D721Med (cell line): ENCODE measurements at places on chromosomes 12 and 14.
A peak's percentile ranks its signal among the peaks of the same experiment; 100 is the strongest.

- no peak for DNase-seq
Measured at GRCh38 chr12:112196196-112196875, 71.0 kb downstream of the TRAFD1 start.

- no peak for DNase-seq
Measured at GRCh38 chr14:52000696-52001095, 11.3 kb downstream of the RTRAF start.

GRCh38 chr12:44078273-44078672, 242.4 kb downstream of the TMEM117 start:
- no peak for DNase-seq

DNA sequence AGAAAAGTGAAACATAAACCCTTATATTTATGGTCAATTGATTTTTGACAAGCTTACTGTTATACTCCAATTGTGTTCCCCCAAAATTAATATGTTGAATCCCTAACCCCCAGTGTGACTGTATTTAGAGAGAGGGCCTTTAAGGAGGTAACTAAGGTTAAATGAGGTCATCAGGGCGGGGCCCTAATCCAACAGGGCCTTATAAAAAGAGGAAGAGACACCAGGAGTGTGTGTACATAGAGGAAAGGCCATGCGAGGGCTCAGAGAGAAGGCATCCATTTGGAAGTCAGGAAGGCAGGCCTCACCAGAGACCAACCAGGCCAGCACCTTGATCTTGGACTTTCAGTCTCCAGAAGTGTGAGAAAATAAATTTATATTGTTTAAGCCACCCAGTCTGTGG, 6.5 kb upstream of the VTI1B start:
- DNase-seq = no peak

- DNase-seq = peak; percentile 36
Measured at GRCh38 chr12:3752741-3753486, at the start of gene CRACR2A. Gene CRACR2A (minus strand): TSS chr12:3753109. CDS start chr12:3696999, 56,110 bp downstream.

- DNase-seq = no peak
Measured at GRCh38 chr14:95095996-95096395, 61.3 kb downstream of the DICER1 start.

- DNase-seq = no peak
Measured at GRCh38 chr12:120258323-120258896, 7.1 kb downstream of the PXN start.

GRCh38 chr12:50642761-50643160, 121.1 kb upstream of the ATF1 start:
- no peak for DNase-seq

DNA sequence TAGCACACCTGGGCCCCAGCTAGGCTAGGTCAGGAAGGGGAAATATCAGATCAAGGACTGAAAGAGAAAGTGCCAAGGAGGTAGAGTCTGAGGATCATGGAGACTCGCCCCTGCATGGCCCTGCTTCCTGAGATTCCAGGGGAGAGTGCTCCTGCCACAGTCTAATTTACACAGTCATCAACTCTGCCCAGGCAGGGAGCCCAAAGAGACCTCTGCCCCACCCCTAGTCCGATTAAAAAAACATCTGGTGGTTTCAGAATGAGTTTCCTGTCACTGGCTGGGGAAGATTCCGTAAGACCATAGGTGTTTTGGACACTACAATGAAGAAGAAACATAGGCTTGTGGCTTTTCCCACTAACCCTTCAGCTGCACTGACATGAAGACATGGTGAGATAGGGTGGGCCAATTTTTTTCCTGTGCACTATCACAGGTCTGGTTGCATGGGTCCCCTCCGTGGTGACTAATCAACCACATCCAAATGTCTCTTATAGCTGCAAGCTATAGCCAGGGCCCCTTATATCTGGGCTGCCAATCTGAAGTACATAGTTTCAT, 31.5 kb upstream of the GZMB start:
- DNase-seq = no peak

DNA sequence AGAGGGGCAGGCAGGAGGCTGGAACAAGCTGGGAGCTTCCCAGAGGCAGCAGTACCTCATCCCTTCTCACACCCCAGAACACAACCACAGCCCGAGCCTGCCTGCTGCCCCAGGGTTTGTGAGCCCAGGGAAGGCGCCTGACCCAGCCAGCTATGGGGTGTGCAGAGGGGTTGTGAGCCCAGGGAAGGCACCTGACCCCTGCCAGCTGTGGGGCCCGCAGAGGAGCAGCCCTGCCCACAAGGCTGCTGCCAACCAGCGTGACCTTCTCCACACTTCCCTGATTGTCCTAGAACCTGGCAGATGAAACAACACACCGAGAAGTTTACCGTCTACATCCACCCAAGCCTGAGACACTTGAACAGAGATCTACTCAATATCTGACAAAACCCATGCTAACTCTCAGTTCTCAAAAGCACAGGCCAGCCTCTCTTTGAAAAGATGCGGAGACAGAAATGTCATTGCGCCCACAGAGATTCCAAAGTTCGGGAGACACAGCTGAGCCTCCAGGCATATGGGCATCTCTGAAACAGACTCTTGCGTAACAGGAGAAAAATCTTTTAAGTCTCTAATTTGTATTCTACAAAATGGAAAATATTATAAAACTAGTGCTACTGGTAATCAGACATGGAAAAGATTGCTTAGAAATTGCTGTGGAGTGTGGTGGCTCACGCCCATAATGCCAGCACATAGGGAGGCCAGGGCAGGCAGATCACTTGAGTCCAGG, 47.3 kb downstream of the SFSWAP start:
- DNase-seq = no peak

DNA sequence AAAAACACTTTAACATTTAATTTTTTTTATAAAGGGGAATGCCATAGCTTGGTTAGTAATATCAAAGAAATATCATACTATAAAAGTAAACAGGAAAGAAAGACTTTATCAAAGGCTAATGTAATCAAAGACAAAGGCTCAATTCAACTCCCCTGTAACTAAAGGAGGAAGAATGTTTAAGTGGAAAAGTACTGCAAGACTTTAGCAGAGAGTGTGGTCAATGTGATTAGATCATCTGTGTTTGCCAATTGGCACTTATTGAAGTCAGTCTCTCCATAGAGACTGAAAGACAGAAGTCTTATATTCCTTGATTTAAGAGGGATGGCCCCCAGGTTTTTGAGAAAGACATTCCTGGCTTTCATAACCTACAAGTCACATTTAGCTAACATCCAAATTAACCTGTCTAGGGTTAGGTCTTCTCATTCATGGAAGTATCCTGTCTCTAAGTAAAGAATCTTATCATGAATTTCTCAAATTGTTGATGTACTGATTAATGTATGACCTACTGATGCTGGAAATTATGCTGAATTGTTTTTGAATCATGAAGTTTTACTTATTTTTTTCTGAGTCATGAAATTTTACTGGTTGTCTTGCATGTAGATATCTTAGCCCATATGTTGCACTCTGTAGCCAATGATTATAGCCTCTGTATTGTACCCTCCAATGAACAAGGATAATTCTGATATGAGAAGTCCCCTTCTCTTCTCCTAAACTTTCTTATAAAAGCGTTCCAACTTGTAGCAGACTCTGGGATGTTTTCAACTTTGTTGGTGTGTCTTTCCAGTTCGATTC, 65.4 kb downstream of the ATXN7L3B start:
- no peak for DNase-seq

GRCh38 chr14:68199554-68200151, 380.1 kb downstream of the RAD51B start:
- DNase-seq = no peak

GRCh38 chr14:31051511-31051910, 25.3 kb upstream of the STRN3 start:
- DNase-seq = no peak

DNA sequence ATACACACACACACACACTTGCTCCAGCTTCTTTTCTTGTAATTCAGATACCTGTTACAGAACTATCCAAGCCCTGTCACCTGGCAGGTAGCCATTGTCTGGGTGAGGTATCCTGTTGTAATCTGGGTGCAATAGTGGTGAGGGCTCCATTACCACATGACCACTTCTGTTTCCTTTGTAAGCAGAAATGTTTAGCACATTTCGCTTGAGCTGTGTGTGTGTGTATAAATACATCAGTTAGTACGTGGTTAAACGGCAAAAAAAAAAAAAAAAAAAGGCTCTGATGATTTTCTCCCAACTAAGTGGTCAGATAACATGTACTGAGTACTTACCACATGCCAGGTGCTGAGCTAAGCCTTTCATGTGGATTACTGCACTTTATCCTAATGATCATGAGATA, 129.3 kb upstream of the SSTR1 start:
- no peak for DNase-seq

DNA sequence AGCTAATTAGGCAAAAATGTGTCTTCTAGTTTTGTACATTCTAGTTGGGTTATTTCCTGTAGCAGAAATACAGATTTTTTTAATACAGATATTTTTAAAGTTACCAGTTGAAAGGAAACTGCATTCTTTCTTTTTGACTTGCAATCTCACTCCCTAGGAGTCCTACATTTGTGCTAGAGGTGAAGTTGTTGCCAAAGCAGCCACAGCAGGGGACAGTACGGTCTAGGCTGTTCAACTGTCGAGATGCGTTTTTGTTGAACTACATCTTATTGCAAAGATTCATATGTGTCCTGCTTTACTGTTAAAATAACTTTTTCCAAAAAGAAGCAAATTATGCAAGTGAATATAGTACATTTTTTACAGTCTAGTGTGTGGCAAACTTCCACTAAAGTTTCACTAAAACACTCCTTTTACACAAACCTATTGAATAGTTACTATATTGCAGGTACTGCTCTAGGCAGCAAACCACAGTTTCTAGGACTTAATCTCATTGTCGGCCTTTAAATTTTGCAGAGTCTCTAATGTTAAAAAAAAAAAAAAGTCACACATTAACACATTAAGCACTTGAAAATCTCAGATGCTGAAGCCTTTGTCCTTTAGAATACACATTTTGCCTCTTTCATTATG, 30.2 kb upstream of the SRGAP1 start:
- no peak for DNase-seq

- DNase-seq = no peak
Measured at GRCh38 chr12:27277846-27278260, 33.8 kb downstream of the STK38L start.

DNA sequence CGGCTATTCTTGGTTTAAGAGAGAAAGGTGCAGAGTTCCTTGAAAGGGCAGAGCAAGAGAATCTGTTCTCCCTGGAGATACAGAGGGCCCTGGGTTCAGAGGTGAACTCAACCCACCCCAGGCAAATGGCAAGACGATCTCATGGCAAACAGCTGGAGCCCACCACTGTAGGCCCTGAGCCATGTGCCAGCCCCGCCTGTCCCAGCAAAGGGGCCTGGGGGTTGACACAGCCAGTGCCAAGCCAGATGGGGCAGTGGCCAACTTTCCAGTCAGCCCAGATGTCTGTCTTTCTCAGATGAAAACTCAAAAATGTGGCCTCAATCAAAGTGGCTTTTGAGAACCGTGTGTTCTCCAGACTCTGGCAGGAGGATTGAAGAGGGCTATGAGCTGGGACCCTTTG, 51.8 kb downstream of the ISCA2 start:
- no peak for DNase-seq

- no peak for DNase-seq
Measured at GRCh38 chr12:55420307-55420962, 5.6 kb upstream of the OR6C76 start.

- DNase-seq = no peak
Measured at GRCh38 chr14:64062381-64063115, 209.7 kb downstream of the SYNE2 start.

DNA sequence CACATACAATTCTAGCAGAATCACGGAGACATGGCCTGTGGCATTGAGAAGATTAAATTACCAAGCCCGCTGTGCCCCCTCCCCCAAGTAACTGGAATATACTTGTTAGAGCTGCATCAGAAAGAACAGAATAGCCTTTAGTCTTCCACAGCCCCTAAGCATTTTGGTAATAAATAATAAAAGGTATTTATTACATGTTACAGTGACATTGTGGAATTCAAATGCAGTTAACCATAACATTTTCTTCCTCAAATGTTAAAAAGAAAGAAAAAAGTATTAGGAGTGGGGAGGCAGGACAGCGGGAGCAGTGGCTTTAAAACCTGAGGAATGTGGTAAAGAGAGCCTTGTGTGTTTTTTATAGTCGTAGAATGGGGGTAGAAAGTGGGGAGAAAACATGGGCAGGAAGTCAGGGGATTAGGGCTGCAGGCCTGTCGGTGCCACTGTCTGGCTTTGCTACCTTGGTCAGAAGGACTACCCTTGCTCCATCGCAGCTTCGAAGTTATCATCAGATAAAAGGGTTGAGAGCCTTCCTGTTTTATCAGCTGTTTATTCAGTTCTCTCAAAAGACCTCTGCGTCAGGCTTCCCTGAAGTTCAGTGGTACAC, 255.9 kb downstream of the MSRB3 start:
- DNase-seq = no peak

- no peak for DNase-seq
Measured at GRCh38 chr14:41749429-41749828, 142.8 kb downstream of the LRFN5 start.

GRCh38 chr12:43044241-43044640, 454.7 kb upstream of the PRICKLE1 start:
- no peak for DNase-seq

GRCh38 chr12:26198742-26199141, 3.4 kb downstream of the SSPN start:
- DNase-seq = no peak

DNA sequence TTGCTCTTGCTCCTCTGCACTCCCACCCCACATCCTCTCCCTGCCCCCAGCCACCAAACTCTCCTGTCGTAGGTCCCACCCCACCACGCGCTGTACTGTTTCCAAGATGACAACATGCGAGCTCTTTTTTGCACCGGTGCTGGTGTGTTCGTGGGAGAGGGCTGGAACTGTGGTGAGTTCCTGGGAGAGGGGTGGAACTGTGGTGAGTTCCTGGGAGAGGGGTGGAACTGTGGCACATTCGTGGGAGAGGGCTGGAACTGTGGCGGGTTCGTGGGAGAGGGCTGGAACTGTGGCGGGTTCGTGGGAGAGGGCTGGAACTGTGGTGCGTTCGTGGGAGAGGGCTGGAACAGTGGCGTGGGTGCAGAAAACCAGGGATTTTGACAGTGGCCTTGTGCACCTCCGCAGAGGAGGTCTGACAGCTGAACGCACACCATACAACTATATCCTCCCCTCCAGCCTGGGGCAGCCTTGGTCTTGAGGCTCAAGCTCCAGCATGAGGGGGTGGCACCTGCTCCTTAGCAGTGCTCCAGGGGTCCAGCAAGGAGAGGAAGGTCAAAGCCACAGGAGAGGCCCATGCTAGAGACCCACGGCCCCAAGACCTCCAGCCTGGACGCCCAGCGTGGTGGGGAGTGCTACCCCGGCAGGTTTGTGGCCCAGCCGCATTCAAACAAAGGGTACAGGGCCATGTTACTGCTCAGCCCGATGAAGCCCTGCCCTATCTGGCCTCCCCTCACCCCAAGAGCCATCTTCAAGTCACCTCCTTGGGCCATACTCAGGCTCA, 50.1 kb downstream of the ACTN1 start:
- DNase-seq = no peak

GRCh38 chr12:117045160-117046010, 53.8 kb downstream of the TESC start:
- no peak for DNase-seq

GRCh38 chr12:19908830-19909229, 459.5 kb upstream of the PDE3A start:
- no peak for DNase-seq

- DNase-seq = peak; percentile 18
Measured at GRCh38 chr12:48973941-48974673, 2.6 kb upstream of the WNT10B start.

- DNase-seq = no peak
Measured at GRCh38 chr12:93818488-93819049, 141.4 kb downstream of the CRADD start.

- no peak for DNase-seq
Measured at GRCh38 chr12:92047393-92047826, 98.2 kb downstream of the BTG1 start.

- no peak for DNase-seq
Measured at GRCh38 chr14:66005900-66006434, 480.2 kb upstream of the CCDC196 start.
